ENCODE measurements at places on chromosomes 5 and 9. TPM values are rescaled to one million over a fixed set of nuclear protein-coding genes. Genes with fewer than 3 reads are reported as not detected.
A peak's percentile ranks its signal among the peaks of the same experiment; 100 is the strongest.

DNA sequence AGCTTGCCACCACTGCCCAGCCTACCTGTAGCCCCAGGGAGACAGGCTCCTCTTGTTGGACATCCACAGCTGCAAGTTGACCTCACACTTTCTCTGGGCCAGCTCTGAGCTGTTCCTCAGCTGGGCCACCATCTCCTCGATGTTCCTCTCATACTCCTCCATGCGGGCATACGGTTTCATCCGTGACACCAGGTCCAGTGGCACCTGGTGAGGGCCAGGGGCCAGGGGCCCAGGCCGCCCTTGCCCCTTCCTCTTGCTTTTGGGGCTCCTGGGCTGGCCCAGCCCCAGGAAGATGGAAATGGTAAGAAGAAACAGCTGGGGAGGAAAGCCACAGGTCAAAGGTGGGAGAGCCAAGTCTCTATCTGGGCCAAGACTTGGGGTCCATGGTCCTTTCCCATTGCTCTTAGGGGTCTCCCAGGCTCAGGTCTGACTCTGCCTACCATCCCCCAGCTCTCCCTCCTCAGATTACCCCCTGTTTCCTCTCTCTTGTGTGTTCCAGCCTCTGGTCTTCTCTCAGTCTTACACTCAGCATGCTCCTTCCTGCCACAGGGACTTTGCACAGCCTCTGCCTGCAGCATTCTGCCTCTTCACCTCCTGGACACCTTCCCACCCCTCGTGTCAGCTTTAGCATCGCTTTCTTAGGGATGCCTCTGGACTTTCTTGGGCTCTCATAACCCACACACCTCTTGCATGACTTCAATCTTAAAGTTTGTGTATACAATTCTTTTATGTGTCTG lies 2.2 kb downstream of the IL17B start:
- DNase-seq = no peak

DNA sequence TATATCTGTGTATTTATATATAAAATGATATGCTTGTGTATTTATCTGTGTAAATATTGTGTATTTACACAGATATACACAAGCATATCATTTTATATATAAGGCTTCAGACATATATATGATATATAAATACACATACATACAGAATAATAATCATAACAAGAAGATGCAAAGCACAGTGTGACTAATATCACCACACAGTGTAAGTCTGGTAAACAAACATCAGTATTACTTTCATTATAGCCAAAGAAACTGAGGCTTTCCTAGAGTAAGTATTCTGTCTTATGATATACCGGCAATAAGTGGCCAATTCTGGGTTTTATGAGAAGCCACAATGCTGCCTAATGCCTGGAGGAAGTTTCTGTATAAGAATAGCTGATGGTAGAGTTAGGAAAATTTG lies 29.9 kb upstream of the RAPGEF6 start:
- DNase-seq = no peak

GRCh38 chr5:123486951-123487655 lies 24.9 kb upstream of the CSNK1G3 start:
- DNase-seq = peak; percentile 46

- DNase-seq = no peak
Observed at GRCh38 chr5:133278317-133278716, 226.5 kb downstream of the HSPA4 start.

DNA sequence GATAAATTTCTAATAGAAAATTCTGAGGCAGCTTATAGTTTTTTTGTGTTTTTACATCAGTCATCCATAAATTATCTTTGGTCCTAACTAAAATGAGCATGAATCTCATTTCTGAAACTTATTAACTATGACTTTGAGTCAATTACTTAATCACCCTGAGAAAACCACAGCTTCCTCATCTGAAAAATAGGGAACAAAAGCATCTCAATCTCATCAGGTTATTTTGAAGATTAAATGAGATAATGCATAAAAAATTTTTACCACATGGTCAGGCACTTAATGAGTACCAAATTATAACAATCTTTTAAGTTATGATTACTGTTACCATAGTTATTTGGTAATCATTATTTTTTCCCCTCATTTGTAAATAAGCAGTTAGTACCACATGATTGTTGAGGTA lies 279.1 kb downstream of the MAST4 start:
- no peak for DNase-seq

DNA sequence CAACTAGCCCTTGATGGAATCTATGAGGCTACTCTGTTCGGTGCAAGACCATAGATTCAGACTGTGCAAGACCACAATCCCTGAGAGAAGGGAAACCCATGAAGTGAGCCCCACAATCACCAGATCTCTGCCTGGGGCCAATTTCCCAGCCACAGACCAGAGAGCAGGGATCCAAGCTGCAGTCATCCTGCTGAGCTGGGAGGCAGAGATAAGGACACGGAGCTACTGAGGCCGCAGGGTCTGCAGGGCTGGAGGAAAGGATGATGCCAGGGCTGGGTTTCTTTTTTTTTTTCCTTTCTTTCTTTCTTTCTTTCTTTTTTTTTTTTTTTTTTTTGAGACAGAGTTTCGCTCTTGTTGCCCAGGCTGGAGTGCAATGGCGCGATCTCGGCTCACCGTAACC lies 47.7 kb upstream of the FUBP3 start:
- no peak for DNase-seq

DNA sequence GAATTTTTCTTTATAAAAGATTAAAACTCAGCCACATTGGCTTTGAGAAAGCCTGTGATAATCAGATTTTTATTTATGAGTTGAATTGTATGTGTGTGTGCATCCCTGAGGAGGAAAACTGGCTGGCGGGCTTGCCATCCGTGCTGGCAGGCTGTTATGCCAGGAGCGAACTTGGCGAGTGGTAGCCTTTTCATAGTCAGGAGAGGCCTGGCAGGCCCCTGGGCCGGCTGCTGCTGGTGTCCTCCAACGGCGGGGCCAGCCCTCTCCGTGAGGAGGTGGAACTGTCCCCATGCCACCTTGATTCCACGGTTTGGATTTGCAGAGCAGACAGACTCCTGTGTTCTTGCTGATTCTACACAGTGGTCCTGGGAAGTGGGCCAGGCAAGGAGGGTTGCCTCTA lies 43.3 kb downstream of the ZNF618 start:
- DNase-seq = no peak

- no peak for DNase-seq
Observed at GRCh38 chr9:109203761-109204360, 36.8 kb upstream of the FRRS1L start.

DNA sequence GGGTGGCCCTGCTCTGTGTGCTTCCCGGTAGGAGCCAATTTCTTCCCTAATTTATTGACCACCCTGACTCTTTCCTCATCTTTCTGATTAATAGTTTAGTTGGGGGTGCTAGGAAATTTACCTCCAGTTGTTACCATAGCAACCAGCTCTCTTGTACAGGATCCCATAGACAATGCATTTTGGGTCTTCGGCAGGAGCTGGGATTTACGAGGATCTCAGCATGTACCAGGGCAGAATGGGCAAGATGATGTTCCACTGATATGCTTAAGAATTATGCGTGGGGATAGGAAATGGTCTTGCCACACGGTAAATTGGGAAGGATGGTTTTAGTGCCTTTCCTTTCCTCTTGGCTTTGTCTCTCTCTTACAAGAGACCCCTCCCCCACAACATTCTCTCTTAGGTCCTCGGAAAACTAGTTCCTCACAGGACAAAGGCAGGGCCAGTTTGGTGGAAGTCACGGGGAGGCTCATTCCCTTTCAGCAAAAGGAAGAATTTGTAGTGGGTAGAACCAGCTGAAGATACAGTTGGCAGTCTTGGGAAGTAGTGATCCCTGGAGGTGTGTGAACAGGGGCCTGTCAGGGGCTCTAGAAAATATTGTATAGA lies 133.4 kb upstream of the SHB start:
- DNase-seq = no peak

DNA sequence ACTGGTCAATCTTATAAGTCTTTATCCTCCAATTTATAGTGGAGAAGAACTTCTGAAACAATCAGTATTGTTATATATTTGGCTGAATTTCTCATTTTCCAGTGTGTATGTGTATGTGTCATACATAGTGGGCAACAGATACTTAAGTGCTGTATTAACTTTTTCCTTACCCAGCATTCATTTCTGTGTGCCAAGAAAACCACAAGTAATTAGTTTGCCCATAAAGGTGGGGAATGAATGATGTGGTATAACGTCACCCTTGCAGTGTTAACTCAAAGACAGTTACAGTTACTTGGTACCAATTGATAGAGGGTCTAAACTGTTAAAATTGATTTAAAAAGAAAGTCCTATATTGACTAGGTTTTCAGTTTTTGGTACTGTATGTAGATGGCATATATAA lies 2.0 kb downstream of the OGN start:
- DNase-seq = peak; percentile 36

GRCh38 chr5:135951807-135952206 lies 3.0 kb downstream of the LECT2 start:
- DNase-seq = no peak

- DNase-seq = no peak
Observed at GRCh38 chr9:94922691-94923107, 196.2 kb downstream of the AOPEP start.

DNA sequence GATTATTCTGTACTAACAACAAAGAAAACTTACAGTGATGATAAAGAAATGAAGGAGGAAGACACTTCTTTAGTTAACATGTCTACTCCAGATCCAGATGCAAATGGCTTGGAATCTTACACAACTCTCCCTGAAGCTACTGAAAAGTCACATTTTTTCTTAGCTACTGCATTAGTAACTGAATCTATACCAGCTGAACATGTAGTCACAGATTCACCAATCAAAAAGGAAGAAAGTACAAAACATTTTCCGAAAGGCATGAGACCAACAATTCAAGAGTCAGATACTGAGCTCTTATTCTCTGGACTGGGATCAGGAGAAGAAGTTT lies 67.9 kb downstream of the VCAN start:
- no peak for DNase-seq

DNA sequence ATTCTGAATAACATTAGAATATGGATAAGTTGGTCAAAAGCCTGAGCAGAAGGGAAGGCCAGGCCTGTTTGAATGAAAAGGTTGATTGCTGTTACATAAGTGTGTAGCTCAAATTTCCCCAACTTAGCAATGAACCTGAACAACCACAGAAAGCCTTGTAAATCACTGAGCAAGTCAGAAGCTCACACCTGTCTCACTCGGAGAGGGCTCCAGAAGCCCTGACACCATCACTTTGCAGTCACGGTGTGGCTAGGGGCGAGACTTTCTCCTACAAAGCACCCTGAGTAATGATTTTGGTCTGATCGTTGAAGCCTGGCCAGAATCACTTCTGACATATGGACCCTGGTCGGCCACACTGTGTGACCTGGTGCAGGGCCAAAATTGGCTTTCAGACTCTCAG lies 62.0 kb downstream of the MTX3 start:
- no peak for DNase-seq

- DNase-seq = no peak
Observed at GRCh38 chr9:93693129-93693528, 116.7 kb downstream of the PHF2 start.

- no peak for DNase-seq
Observed at GRCh38 chr9:89046832-89047231, 55.6 kb downstream of the S1PR3 start.

DNA sequence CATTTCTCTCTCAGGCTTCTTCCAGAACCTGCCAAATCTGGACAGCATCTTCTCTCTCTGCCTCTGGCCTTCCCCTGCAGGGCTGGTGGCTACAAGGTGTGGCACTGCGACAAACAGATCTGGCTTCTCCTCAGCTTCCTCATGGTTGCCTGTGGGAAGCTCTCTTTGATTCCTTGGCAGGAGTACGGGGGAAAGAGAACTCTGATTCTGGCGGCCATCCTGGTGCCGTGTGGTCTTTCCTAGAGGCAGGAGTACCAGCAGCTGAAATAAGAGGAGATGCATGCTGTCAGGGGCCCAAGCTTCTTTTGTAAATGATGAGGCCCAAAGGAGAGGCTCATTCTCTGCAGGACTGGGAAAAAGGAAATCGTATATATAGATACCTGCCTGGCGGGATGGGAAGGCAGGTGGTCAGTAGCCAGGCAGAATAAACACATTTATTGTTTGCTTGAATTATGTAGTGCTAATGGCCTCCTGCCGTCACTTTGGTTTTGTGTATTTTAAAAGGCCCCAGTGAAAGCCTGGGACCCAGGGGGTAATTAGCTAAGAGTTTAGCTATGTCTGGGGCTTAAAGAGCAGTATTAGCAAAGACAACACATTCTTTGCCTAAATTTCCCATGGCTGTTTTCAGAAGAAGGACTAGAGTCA lies at the start of gene CER1:
CER1 (minus strand) TSS at position 343 of the 645 bp plus-strand sequence; CDS start at position 282, 61 bp downstream.
- no peak for DNase-seq

DNA sequence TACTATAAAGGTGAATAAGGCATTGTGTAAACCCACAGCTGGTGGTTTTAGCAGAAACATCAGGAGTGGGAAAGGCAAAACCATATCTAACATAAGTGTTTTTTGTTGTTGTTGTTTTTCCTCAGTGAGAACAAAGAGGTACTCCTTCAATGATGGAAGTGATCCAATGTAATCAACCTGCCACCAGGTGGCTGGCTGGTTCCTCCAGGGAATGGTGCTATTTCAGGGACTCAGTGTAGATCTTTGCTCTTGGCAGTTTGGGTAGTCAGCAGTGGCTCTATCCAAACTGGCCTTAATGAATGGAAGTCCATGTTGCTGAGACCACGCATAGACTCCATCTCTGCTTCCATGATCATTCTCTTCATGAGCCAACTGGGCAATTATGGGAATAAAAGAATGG lies 10.8 kb downstream of the DMRTA1 start:
- DNase-seq = no peak

DNA sequence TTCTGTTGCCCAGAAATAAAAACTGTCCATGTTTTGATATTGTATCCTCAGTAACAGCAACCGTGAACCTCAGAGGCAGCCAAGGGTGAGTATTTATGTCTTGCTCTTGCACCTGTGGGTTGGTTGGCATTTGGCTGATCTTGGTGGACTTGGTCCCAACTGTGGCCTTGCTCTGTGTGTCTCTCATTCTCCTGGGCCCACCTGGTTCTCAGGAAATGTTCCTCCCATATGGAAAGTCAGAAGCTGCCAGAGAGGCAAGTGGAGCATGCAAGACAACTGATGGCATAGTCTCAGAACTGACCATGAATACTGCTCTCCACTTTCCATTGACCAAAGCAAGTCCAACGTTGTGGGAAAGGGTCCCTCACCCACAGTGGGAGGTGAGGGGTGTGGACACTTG lies 13.6 kb upstream of the NINJ1 start:
- no peak for DNase-seq

The IPO11 gene
- 22.1 TPM for total RNA-seq

The CCDC171 gene
- total RNA-seq = 0.87 TPM

The CD274 gene
- 20.7 TPM for total RNA-seq

The TTC23L gene
- not detected for total RNA-seq

The PRDM12 gene
- not detected for total RNA-seq

The FCN2 gene
- total RNA-seq = not detected

The PPIC gene
- total RNA-seq = 78.0 TPM

The SPATA9 gene
- total RNA-seq = 0.20 TPM

The GDNF gene
- 0.60 TPM for total RNA-seq

The CRHBP gene
- total RNA-seq = not detected
